ENCODE measurements at places on chromosomes 5 and 9.

- DNase-seq, result no peak
These were observed 898 bp downstream of the CDH10 start for GRCh38 chr5:24643880-24644279.

DNA sequence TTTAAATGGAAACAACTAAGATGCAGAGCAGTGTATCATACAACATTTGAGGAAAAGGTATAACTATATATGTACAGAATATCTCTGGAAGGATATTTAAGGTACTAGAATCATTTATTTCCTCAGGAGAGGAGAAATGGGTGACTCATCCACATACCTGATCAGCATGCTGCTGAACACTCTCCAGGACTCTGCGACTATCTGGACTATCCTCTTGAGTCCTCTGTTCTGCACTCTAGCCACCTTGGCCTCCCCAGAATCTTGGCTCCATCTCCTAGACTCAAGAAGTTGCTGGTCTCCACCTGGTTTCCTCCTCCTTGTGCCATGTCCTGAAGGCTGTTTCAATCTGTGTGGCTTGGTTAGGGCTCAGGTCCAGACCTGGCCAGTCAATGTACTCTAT is 8.8 kb upstream of the PRDM6 start:
- no peak for DNase-seq

DNA sequence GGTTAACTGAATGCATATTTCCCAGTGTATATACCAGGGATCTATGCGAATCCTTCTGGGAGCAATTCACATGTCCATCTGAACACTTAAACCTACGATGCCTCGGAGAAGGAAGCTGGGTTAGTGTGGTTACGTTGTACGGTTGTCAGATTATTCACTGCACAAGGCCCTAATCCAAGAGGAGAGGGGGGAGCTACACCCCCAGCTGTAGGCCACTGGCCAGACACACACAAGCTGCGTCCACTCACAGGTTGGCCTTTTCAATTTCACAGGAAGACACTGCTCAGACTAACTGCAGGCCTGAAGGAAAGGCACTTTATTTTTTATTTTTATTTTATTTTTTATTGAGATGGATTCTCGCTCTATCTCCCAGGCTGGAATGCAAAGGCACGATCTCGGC is 184.5 kb upstream of the GNA14 start:
- no peak for DNase-seq

DNA sequence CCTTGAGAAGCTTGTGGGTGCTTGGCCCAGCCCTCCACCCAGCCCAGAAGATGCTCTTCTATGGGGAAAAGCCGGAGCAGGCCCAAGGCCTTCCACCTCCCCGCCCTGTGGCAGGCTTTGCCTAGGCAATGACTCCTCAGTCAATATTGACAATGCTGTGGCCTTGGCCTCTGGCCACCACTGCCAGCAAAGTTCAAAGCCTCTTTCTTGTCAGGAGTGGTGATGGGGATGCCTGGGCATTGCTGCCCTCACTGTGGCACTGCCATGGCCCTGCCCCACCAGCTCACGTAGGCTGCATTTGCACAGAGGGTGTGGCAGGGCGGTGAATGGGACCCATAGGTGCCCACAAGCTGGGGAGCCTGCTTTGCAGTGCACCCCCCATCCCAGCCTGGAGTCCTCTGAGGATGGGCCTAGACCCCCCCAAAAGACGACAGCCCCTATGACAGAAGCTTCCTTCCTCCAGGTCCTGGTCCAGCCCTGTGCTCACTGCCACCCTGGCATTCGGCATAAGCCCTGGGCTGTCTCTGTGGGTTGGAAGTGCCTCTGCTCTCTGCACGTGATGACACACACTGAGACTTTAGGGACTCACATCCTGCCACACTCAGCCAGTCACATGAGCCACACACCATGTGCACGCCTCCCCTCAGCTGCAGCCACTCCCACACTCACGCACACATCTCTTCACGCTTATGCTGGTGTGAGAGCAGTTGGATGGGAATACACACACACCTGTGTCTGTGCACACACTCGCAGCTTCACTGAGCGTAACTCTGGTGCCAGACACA is 31.1 kb downstream of the MORN5 start:
- DNase-seq, result no peak

- no peak for DNase-seq
These were observed 296.8 kb downstream of the MRPS30 start for GRCh38 chr5:45105491-45105994.

- DNase-seq, result no peak
These were observed 37.6 kb downstream of the STC2 start for GRCh38 chr5:173290477-173291131.

DNA sequence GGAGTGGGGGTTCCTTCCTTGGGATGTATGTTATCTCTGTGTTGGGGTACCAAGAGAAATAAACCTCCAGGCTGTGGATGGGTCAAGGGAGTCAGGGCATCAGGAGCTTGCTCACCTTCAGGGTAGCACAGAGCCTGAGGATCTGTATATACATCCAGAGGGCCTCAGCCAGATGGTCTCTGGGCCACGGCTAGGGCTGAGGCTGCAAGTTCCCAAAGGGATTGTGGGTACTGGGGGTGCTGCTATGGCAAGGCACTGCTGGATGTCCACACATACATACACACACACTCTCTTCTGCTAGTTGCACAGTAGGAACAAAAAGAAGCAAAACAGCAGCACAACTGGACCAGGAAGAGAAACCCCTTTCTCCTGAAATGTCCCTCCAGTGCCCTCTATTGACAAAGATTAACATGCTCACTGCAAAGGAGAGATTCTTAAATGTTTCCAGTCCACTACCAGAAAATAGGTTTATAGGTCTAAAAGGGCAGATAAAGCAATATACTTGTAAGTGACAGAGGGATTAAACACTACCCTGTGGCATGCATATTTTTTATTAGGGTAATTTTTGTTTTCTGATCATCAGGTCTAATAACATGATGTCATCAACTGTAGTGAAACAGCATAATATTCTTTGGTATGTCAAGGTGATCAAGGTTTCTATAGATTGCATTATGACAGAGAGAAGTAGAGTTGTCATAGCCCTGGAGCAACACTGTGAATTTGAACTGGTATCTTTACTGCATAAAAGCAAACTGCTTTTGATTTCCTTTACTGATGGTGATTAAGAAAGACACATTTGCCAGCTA is 56.3 kb upstream of the KCNN2 start:
- no peak for DNase-seq

DNA sequence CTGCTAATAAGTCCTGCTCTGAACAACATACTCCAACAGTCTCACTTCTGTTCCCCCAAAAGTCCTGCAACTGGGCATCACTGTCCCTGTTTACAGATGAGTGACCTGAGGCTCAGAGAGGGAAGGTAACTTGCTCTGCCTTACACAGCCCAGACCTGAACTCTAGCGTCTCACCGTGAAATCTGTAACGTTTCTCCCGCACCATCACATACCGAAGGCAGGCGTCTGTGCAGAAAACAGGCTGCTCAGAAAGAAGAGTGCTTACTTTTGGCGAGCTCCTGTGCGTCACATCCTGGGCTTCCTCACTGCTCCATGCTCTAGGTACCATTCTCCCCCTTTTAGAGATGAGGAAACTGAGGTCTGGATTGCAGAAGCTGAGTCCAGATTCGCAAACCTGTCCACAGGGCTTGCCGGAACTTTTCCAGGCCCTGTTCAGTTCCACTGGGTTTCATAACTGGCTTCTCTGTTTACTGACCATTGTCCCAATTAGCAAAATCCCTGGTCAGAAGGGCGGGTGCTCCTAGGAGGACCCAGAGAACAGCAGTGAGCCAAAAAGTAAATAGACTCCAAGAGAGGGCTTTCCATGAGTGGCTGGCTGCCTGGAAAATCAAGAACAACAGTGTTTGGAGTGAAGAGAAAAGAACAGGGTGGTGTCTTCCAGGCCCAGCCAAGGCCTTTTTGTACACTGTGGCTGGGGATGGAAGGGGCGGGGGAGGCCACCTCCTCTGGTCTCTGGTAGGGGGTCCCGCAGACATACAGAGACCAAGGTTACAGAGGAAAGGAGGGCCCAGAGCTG is 27.1 kb downstream of the GSN start:
- DNase-seq, result no peak

GRCh38 chr5:108345541-108346171 is 36.2 kb downstream of the FBXL17 start:
- no peak for DNase-seq

- no peak for DNase-seq
These were observed 58.7 kb upstream of the SUSD1 start for GRCh38 chr9:112233769-112234168.

DNA sequence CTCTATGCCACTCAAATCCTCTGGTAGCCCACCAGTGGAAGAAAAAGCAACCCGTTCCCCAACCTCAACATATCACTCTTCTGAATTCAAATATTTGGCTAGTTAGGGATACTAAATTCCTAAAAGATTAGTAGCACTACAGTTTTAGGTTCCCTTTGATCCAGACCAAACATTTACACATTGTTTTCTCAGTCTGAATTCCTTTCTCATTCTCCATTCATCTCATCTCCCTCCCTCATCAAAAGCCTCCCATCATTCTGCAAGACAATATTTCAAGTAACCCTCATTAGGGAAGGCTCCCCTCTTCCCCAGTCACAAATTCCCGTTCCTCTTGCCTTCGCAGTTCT is 26.3 kb downstream of the ADAM19 start:
- DNase-seq, result no peak

DNA sequence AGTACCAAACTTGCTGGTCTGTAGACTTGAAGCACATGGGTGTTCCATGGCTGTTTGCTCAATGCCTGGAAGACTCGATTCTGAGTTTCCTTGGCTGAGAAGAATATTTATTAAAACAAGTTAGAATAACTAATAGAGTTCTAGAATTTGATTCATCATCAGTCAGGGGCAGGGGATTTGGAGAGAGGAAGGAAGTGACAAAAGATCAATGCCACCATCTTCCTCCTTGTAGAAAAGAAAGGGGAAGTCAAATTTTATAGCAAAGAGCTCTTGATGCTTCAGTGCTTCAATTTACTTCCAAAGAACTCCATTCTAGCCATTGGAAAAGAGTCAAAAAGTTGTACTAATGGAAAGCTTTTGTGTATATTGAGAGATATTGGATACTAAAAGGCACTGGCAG is 236.3 kb downstream of the MCTP1 start:
- no peak for DNase-seq

GRCh38 chr5:19977099-19977498 is 10.9 kb downstream of the CDH18 start:
- no peak for DNase-seq

- DNase-seq, result no peak
These were observed 10.8 kb upstream of the PLIN2 start for GRCh38 chr9:19138084-19138483.

- DNase-seq, result no peak
These were observed 194.4 kb downstream of the IZUMO3 start for GRCh38 chr9:24351258-24351657.

DNA sequence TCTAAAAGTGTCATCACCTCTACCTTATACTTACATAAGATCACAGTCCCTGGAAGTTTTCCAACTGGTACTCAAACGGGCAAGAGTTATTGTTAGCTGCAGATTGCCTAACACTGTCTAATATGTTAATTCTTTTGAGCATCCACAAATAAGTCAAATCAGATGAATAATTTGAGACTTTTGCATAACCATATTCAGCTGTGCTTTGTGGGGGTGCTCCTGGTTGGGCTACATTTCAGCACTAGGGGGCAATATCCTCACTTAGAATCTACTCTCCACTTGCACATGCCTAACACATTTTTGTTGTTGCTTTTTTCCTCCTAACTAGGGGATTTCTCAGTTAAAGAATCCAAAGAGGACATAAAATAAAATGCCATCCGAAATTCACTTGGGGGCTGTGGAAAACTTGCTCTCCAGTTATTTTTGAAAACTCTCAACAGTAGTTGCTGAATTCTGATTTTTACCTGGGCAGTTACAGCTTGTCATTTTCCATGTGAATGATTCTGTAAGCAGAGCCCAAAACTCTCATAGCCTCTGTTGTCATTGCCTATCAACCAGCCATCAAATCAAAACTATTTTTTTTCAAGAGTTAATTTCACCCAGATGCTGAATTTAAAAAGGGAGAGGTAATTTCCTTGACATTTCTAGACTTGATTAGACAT is 71.5 kb downstream of the TRIM36 start:
- no peak for DNase-seq

DNA sequence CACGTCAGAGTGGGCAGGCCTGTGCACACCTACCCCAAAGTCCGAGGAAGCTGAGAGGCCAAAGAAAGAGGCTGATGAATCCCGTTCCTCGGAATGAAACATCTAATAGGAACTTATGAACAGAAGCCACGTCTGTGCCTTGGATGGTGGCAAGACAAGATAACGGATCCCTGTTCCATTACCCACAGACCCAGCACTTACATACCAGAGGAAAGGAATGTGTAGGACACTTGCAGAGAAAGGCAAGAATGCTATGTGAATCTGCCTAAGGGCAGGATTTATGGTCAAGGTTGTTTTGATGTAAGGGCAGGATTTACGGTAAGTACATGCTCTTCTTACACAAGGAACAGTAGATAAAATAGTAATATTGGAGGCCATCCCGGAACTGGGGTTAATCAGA is 93.2 kb downstream of the WDR41 start:
- DNase-seq, result no peak

- no peak for DNase-seq
These were observed 143.8 kb downstream of the MELK start for GRCh38 chr9:36716496-36716895.

DNA sequence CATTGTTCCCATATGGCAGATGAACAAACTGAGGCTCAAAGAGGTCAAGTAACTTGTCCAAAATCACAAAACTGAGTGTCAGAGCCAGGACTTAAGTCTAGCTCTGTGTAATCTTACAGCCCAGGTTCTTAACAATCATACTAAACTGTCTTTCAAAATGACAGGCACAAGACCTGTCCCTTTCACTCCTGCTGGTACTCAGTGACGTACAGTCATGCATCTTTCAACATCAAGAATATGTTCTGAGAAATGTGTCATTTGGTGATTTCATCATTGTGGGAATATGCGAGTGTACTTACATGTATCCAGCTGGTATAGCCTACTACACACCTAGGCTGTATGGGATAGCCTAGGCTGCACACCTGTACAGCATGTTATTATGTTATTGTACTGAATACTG is 646.8 kb upstream of the WWC1 start:
- no peak for DNase-seq

GRCh38 chr9:115182264-115182663 is 64.3 kb upstream of the TNC start:
- DNase-seq, result no peak

- no peak for DNase-seq
These were observed 18.3 kb downstream of the PSAT1 start for GRCh38 chr9:78314953-78315870.

DNA sequence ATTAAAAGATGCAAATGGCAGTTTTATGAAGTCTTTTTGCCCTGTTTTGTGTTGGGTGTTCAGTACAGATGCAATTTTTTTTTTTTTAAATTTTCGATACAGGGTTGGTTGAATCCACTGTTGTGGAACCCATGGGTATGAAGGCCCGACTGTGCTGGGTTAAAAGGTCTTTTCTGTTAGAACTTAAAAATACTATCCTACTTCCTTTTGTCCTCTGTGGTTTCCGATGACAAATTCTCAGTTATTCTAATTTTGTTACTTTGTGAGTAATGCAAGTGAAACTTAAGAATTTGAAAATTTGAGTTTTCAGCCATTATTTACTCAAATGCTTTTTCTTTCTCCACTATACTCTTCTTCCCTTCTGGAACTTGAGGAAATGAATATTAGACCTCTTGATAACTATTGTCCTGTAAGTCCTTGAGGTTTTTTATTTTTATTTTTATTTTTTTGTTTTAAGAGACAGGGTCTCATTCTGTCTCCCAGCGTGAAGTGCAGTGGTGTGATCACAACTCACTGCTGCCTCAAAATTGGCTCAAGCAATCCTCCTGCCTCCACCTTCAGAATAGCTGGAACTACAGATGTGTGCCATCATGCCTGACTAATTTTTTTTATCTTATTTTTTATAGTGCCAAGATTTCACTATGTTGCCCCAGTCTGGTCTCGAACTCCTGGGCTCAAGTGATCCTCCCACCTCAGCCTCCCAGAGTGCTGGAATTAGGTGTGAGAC is 67.5 kb downstream of the ZCCHC7 start:
- DNase-seq, result no peak
